Stomach (tissue), 19 donors: ENCODE measurements at places on chromosomes 7 and 10. TPM values are rescaled to one million over a fixed set of nuclear protein-coding genes. Genes with fewer than 3 reads are reported as not detected.

- peak; percentile 38 for DNase-seq
- H3K36me3 ChIP-seq: no peaks in the 10 kb centered on the region
- H3K27me3 ChIP-seq: peaks cover 27% of the 10 kb centered on the region
- H3K4me3 ChIP-seq: no peak overlapping the region
- no peaks in the 10 kb centered on the region for H3K4me1 ChIP-seq
Observed at GRCh38 chr7:24291271-24291670, 7.3 kb downstream of the NPY start.

Gene PSMC2
- 62.3 TPM for total RNA-seq

DNA sequence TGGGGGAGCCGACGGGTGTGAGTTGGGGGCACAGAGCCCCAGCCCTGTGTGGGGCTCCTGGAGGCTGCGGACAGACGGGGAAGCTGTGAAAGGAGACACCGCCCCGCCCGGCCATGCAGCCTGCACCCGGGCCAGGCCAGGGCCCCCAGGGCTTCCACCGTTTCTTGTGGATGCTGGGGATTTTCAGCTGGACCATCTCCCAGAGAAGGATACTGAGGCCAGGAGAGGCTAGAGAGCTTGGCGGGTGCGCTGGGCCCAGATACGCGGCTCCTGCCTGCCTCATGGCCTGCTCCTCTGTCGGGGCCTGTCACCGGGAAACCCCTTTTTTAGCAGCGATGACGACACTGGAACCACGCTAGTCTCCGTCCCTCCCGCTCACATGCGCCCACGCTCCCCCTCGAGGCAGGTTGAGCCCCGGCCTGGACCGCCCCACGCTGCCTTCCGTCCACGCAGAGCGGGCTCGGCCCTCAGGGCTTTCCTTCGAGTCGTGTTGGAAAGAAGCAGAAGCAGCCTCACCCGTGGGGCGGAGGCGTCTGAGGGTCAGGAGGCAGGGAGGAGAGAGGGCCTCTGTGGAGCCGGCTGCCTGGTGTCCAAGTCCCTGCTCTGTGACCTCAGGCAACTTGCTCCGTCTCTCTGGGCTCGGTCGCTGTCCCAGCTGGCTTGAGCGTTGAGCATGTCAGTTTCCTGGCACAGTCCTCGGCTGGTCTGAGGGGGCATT, 11.7 kb downstream of the TMEM184A start:
- H3K4me1 ChIP-seq: peaks cover 16% of the 10 kb centered on the region
- H3K36me3 ChIP-seq: peaks cover 71% of the 10 kb centered on the region
- no peak overlapping the region for H3K4me3 ChIP-seq

GRCh38 chr7:48781752-48782151, 142.6 kb upstream of the CDC14C start:
- H3K27me3 ChIP-seq: no peaks in the 10 kb centered on the region
- no peaks in the 10 kb centered on the region for H3K36me3 ChIP-seq
- no peak overlapping the region for H3K27ac ChIP-seq
- H3K4me1 ChIP-seq: no peaks in the 10 kb centered on the region
- H3K4me3 ChIP-seq: no peak overlapping the region

GRCh38 chr10:14385596-14386593, 55.2 kb upstream of the FRMD4A start:
- no peaks in the 10 kb centered on the region for H3K4me1 ChIP-seq
- no peak overlapping the region for H3K4me3 ChIP-seq
- no peak overlapping the region for H3K27ac ChIP-seq
- no peak for DNase-seq

DNA sequence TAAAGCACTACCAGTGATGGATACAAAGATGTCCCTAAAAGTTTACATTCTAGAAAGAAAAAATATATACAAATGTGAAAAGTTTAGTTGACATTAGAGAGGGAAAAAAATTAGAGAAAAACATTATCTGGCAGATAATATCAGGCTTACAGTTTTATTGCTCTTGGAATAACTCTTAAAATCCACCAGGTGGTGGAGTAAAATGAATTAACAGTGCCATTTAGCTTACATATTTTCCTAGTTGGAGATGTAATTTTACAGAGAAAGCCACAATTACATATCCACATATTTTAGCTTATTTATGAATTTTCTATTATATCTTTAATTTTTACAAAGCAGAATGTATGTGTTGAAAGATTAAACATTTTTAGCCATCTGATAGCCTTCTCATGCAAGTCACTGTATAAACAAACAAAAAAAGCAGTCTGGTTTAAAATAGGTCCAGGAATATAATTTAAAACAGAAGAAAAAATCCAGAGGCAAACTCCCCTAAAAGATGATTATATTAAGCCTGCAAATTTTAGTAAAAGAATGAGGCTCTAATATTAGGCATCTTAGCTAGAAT, 6.5 kb downstream of the CABCOCO1 start:
- DNase-seq: no peak
- no peak overlapping the region for H3K4me3 ChIP-seq
- no peaks in the 10 kb centered on the region for H3K36me3 ChIP-seq
- no peaks in the 10 kb centered on the region for H3K4me1 ChIP-seq
- no peak overlapping the region for H3K27ac ChIP-seq
